GM04504 (cell line): ENCODE measurements at places on chromosomes 2 and 18.

DNA sequence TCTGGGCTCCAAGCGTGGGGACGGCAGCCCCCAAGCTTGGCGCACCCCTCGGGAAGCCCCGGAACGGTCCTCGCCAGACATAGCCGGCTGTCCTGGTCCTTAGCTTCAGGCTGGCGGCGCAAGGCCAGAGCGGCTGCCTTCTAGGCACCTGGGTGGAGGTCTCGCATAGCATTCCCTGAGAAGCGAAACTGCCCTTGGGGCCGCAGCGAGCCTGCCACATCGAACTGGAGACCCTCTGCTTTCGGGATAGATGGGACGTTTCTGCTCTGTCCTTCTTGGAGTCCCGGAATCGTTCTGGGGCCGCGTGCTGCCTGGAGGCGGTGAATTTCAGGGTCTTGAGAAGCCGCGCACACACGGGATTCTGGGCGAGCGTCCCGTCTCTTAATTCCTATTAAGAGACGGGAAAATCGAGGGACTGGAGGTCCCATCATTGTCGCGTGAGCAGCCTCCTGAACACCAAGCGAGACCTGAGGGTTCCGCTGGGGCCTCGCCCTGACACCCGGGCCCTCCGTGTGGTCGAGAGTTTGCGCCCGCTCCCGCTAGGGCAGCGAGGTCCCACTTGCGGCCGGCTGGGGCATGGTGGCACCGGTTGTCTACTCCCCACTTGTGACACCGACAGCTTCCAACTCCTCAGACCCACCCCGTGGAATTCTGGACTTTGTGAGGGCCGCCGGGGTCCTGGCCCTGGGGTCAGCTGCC, 9.7 kb upstream of the EN1 start:
- DNase-seq = no peak

- peak; percentile 34 for DNase-seq
Observed at GRCh38 chr2:236343400-236344161, 79.4 kb upstream of the ASB18 start.

- no peak for DNase-seq
Observed at GRCh38 chr18:37251679-37252078, 313.9 kb downstream of the CELF4 start.

DNA sequence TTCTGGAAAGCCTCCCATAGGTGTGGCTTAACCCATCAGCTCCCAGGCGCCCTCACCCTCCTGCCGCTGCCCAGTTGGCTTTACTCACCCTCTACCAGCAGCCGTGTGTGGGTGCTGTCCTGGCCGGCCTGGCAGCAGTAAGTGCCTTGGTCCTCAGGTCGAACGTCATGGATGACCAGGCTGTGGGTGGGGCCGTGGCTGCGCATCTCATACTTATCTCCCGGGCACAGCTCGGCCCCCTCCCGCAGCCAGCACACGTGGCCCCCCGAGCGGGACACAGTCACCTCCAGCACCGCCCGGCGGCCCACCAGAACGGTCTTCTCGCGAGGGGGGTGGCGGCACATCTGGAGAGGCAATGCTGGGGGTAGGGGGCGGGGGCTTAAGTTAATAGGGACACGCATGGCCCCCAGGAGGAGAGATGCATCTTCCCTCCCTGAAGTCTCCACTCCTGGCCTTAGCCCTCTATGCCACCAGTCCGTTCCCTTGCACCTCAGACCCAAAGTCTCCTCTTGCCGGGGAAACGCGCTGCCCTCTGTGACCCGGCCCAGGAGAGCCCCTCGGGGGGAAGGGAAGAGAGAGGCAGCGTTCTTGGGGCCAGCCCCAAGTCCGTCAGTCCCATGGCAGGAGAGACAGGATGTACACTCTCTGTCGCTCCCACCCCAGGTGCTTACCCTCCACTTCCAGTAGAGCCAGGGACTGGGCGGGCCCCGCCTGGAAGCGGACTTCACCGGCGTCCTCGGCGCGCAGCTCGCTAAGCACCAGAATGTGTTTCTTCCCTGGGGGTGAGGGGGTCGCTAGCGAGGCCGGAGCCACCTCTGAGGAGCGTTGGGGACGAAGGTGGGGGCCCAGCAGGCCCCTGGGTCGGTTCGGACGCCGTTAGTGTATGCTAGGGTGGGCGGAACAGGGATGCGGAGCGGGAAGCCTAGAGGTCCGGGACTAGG, 7.9 kb downstream of the TMEM198 start:
- DNase-seq = no peak

GRCh38 chr2:69482471-69482870, 45.2 kb upstream of the NFU1 start:
- no peak for DNase-seq

DNA sequence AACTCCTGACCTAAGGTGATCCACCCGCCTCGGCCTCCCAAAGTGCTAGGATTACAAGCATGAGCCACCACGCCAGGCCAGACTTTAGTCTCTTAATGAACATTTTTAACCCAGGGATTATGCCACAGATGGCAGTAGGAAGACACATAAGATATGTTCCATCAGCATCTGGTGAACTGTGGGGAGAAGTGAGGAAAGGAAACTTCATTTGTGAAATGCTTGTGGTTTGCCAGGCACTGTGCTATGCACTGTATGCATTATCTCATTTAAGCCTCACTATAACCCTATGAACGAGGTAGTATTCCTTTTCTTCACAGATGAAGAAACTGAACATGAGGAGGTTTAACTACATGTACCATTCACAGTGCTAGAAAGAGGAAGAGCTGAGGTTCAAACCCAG, 29.3 kb downstream of the PTRHD1 start:
- DNase-seq = no peak

DNA sequence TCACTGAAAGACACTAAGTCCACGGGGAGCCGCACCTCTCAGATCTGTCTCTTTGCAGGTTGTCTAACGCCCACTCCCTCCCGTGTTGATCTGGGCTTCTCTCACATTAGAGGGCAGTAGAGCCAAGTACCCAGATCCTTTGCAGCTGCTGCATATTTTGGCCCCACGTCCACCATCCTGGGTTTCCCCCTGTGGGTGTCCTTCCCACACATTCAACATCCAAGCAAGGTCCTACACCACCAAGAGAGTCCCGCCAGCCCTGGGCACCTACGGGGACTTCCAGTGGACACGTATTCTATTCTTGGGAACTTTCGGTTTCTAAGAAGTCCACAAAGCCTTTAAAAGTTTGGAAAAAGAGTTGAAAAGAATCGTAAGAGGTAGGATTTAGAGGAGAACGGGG, 116.6 kb downstream of the ATL2 start:
- no peak for DNase-seq

DNA sequence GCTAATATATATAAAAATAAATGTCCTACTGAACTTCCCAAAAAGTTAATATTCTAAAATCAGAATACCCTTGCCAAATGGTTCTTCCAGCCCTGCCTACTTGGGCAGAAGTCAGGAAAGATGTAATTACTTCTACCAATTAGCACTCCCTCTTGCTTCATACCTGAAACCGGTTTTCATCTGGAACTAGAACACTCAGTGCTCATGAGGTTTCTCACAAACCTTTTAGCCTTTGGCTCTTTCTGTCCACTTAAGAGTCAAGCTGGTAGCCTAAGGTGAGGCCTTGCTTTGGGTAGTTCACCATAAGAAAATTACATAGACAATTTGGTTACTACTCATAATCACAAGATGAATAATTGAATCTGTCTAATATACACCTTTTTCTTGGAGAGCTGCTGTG, 4.1 kb downstream of the DSG3 start:
- no peak for DNase-seq

GRCh38 chr2:10514273-10514672, 66.1 kb upstream of the ODC1 start:
- DNase-seq = no peak

DNA sequence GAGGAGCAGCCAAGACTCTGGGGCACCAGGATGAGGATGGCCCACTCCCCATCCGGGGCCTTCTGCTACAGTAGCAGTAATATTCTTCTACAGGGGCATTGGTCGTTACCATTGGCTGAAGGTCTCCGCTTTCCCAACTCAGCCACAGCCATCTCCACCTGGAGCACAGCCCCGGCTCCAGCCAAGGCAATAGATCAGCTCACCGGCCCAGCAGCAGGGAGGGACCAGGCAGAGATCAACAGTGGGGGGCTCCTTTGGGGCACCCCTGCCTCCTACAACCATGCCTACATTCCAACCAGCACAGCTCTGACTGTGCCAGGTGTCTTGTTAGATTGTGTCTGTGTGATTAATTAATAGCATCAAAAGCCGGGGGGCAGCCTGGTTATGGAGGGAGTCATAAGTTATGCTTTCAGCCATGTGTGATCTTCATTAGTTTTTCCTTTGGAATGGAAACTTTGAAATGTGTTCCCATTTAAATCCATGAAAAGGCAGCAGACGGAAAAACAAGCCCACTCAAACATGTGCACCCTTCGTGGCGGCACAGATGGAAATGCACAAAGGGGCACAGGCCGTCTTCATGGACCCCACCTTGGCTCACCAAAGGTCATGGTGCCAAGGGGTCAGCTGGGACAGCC, 68.6 kb upstream of the BZW1 start:
- DNase-seq = no peak

DNA sequence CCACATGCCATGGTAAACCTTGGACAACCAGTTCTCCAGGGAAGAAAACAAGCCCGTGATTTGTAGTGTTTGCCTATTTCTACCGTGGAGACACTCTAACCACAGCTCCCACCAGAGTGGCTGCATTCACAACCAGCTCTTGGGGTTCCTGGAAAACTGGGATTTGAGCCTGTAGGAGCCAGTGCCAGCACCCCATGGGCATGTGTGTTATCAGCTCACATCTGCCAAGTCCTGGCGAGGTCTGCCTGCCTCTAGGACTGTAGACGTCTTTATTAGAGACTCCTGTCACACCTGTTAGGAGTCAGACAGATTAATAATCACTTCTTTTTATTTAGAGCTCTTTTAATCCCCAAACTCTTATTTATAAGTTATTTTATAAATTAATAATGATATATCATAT, 41.0 kb downstream of the INPP5D start:
- no peak for DNase-seq

DNA sequence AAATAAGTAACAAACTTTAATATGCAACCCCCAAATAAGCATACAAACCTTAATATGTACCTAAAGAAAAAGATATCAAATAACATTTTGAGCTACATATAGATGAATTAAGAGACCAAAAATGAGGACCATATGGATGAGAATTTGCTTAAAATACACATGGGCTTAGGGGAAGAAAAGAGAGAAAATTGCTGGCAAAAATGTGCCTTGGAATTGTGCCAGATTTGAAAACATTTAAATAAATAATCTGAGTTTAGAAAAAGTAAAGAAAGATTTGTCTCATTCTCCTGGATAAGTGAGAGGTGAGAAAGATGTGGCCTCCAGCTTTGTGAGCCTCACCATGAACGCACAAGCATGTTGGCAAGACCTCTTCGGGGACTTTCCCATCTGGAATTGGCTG, 372.6 kb downstream of the SOX11 start:
- DNase-seq = no peak

DNA sequence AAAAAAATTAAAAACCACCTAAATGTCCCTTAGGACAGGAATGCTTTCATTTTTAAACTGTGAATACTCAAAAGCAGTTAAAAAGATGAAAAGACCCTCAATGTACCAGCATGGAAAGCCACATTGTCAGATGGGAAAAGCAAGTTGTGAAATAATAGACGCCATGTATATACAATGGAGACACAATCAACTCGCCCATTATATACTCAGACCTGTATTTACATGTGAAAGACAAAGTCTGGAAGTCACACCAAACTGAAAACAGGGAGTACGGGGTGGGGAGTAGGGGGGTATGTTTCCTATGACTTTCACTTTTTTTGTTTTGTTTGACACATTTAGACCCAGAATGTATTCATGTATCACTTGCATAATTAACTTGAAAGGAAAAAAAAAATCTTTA, 75.6 kb downstream of the CELF4 start:
- DNase-seq = no peak

DNA sequence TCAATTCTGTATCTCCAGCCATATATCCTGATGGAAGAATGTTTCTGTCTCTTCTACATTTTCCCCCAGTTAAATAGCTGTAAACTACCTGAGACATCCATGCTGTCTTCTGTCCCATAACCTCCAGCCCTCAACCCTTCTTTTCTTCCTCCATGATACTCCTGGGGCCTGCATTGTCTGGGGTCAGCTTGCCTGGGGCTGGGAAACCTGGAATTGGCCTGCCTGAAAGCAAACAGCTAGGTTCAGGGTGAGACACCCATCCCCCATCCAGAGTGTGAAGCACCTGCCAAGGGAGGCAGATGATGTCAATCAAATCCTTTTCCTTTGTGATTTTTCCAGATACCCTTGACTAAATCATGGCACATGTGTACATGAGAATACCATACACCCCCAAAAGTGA, 313.7 kb upstream of the MGAT5 start:
- DNase-seq = no peak

GRCh38 chr2:80037310-80037709, 267.2 kb downstream of the LRRTM1 start:
- DNase-seq = no peak

- DNase-seq = no peak
Observed at GRCh38 chr2:237062585-237062984, 23.1 kb upstream of the COPS8 start.

DNA sequence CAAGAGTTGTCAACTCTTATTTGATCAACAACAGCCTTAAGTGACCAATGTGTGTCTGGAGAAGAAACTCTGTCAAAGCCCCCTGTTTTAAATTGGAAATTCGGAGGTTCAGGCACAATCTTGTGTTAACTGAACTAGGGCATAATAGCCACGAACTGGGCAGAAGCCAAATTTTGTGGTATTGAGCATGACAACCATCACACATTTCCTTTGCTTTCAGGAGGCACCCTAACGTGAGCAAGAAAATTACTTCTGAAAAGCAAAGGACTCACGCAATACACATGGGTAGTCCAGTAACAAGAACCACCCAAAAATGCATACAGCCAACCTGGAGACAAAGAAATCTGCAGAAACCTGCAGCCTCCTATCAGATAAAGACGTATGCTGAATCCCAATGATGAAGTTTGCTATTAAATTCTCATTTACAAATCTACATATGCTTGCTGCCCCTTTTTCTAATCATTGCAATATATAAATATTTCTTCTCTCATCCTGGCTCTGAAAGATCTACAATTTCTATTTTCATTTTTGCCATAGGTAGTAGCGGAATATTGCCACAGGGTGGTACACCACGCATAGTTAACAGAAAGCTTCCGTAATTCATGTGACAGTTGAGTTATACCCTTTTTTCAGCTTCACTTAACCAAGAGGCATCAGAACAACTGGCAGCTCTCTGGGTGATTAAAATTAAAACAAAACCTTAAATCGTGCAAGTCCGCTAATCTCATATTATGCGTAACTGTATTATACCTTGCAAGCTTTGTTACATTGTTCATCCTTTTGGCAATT, 495.8 kb downstream of the NRXN1 start:
- DNase-seq = peak; percentile 3

GRCh38 chr2:36409935-36410334, 54.4 kb downstream of the CRIM1 start:
- DNase-seq = no peak

- no peak for DNase-seq
Observed at GRCh38 chr2:228417956-228418355, 236.5 kb upstream of the SPHKAP start.

- DNase-seq = no peak
Observed at GRCh38 chr2:64937687-64938491, 51.3 kb upstream of the SLC1A4 start.
